ENCODE measurements at places on chromosomes 7 and 10. TPM values are rescaled to one million over a fixed set of nuclear protein-coding genes. Genes with fewer than 3 reads are reported as not detected.
A peak's percentile ranks its signal among the peaks of the same experiment; 100 is the strongest.

MRPS17 gene
- polyA plus RNA-seq, result 15.3 TPM

PTF1A gene
- polyA plus RNA-seq, result not detected

DNAAF5 gene
- 26.8 TPM for polyA plus RNA-seq

DPP6 gene
- 7.8 TPM for polyA plus RNA-seq

PDE6C gene
- 0.55 TPM for polyA plus RNA-seq

GBF1 gene
- 44.0 TPM for polyA plus RNA-seq

NPSR1 gene
- polyA plus RNA-seq, result 0.16 TPM

EGR2 gene
- 2.1 TPM for polyA plus RNA-seq

COL28A1 gene
- 4.0 TPM for polyA plus RNA-seq

HECTD2 gene
- 14.5 TPM for polyA plus RNA-seq

PTPRZ1 gene
- polyA plus RNA-seq, result 20.6 TPM

- no peaks in the 10 kb centered on the region for H3K27me3 ChIP-seq
- DNase-seq, result no peak
- H3K36me3 ChIP-seq, result no peaks in the 10 kb centered on the region
- no peak overlapping the region for H3K27ac ChIP-seq
Observed at GRCh38 chr7:145732521-145732920, 384.1 kb upstream of the CNTNAP2 start.

DNA sequence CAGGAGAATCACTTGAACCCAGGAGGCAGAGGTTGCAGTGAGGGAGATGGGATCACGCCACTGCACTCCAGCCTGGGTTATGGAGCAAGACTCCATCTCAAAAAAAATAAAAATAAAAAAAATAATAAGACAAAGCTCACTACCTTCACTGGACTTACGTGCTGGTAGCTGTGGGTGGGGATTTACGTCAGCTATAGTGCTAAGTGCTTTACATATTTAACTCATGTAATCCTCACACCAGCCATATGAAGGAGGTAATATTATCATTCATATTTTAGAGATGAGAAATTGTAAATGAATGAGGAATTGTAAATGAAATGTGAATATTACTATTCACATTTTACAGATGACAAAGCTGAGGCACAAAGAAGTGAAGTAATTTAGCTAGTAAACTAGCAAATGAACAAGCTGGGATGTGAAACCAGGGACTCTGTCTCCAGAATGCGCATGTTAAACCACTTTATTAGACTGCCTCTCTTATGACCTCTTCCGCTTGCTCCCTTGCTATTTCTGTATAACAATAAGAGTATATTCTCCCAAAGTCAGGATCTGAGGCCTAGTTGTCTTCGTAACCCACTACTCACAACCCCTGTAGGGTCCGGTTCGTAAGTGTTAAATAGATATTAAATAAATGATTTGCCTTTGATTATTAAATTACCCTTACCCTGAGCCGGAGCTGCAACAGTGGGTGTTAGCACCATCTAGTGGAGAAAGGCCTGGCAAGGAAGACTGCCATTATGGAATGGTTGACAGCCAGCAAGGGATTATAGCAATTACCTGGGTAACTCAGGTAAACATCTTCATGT lies 70.2 kb downstream of the HTR7 start:
- H3K27ac ChIP-seq, result no peak overlapping the region
- peaks cover 6% of the 10 kb centered on the region for H3K27me3 ChIP-seq
- no peaks in the 10 kb centered on the region for H3K4me1 ChIP-seq
- no peaks in the 10 kb centered on the region for H3K36me3 ChIP-seq
- H3K4me3 ChIP-seq, result no peak overlapping the region

DNA sequence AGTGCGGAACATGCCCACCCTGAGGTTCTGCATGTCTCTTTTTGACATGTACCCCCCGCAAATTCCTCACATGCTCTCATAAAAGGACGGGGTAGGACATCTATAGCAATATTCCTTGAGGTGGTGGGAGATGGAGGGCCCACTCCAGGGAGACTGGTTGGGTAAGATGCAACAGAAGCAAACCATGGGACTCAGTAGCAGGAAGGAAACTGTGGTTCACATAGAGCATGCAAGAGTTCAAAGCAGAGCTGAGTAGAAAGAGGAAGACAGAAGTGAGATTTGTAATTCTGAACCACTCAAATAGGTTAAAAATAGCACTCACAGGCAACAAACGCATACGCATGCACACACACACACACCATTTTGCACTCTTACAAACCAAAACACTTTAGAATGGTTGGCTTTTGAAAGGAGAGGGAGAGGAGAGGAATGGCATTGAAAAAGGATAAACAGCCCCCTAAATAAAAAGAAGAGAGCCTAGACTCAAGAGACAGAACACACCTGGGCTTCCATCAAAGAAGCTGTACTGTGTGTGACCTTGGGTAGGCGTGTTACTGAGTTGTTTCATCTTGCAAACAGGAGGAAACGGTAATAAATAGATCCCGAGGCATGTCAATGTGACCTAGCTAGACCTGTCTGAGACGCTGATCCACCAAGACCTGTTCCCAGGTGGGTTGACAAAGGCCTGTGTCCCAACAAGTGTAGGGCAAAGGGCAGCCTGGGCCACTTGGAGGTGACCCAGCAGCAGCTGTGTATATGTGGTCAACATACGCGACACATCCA lies 77.6 kb upstream of the LRRC4 start:
- peaks cover 43% of the 10 kb centered on the region for H3K27me3 ChIP-seq
- H3K4me3 ChIP-seq, result no peak overlapping the region
- H3K36me3 ChIP-seq, result no peaks in the 10 kb centered on the region
- H3K4me1 ChIP-seq, result peaks cover 1% of the 10 kb centered on the region
- no peak for DNase-seq

DNA sequence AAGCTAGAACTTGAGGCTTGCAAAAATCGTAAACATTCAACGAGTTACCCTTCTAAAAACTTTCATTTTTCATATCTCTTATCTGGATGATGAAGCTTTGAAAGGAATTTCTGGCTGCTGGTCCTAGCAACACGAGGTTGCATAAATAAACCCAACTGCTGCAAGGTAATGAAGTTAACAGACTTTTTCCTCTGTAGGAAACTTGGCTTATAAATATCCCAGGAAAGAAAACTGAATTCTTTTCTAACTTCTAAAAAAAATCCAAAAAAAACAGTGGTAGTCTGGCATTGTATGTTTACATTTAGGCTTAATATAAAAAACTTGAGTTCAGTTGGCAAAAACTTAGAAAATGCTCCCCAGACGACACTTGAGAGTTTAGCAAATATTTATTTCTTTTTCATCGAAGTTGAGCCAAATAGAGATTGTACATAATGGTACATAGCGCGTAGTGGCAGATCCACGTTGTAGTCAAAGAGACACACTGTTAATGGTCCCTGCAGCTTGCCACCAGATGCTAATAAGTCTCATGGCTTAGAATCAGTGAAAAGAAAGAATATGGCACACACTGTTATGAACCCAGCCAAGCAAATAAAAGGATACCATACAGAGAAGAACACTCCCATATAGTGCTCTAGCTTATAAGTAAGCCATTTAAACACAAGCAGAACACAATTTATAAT lies 200.3 kb upstream of the PCLO start:
- no peak for DNase-seq
- H3K4me1 ChIP-seq, result no peaks in the 10 kb centered on the region
- no peaks in the 10 kb centered on the region for H3K36me3 ChIP-seq
- H3K27me3 ChIP-seq, result no peaks in the 10 kb centered on the region
- no peak overlapping the region for H3K27ac ChIP-seq

- no peak for DNase-seq
- peaks cover 8% of the 10 kb centered on the region for H3K4me1 ChIP-seq
- H3K4me3 ChIP-seq, result no peak overlapping the region
- no peaks in the 10 kb centered on the region for H3K27me3 ChIP-seq
Observed at GRCh38 chr7:24922099-24922773, 57.7 kb downstream of the OSBPL3 start.

GRCh38 chr7:24966802-24967201 lies 13.2 kb downstream of the OSBPL3 start:
- no peaks in the 10 kb centered on the region for H3K36me3 ChIP-seq
- DNase-seq, result no peak
- H3K4me1 ChIP-seq, result peaks cover 9% of the 10 kb centered on the region
- H3K27me3 ChIP-seq, result no peaks in the 10 kb centered on the region
- H3K27ac ChIP-seq, result no peak overlapping the region

DNA sequence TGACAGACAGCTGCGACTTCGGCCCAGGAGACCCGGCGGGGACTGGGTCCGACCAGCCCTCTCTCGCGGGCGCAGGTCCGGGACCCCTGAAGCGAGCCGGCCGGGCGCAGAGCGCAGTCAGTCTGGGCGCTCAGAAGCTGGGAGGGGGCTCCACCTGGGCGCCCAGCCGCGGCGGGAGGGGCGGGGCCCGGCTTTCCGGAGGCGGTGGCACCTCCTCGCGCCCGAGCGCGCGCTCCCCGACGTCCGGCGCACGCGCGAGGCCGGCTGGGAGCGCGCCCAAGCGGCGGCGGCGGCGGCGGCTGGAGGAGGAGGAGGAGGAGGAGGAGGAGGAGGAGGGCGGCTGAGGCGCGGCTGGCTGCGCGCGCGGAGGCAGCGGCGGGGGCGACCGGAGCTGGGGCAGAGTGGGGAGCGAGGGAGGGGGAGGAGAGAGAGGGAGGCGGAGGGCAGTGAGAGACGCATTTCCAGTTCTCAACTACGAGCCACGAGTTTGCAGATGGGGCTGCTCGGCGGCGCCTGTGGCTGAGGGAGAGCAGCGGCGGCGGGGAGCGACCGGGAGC lies at the start of gene PALS2:
TSS of gene PALS2 (plus strand) at position 456 of the 557 bp plus-strand sequence. CDS start 50,216 bp downstream, outside the sequence.
- peak within 1 kb of the TSS; percentile 95 for H3K4me3 ChIP-seq
- H3K27me3 ChIP-seq, result no peaks in the 10 kb centered on the region
- no peaks in the 10 kb centered on the region for H3K36me3 ChIP-seq
- H3K4me1 ChIP-seq, result peaks cover 22% of the 10 kb centered on the region
- peak; percentile 84 for DNase-seq

DNA sequence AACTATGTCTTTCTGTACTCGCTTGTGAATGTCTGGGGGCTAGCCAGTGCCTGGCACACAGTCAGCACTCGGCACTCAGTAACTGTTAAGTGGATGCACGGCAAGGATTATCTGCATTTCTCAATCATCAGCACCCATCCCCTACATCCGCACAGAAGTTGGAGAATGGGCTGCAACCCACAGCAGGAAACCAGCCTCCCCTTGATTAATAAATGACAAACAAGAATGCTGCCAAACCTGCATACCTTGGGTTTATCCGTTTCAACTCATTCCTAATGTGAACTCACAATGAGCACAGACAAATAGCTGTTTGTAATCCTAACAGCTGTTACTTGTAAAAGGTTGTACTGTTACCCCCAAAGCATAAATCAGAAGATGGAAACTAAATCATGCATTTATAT lies 28.9 kb downstream of the PPP1R3C start:
- no peaks in the 10 kb centered on the region for H3K36me3 ChIP-seq
- no peak overlapping the region for H3K4me3 ChIP-seq
- H3K27ac ChIP-seq, result no peak overlapping the region
- no peaks in the 10 kb centered on the region for H3K27me3 ChIP-seq
- peaks cover 3% of the 10 kb centered on the region for H3K4me1 ChIP-seq
- no peak for DNase-seq

GRCh38 chr10:96536129-96536528 lies 22.4 kb upstream of the TLL2 start:
- no peaks in the 10 kb centered on the region for H3K4me1 ChIP-seq
- no peak overlapping the region for H3K4me3 ChIP-seq
- H3K36me3 ChIP-seq, result peaks cover 40% of the 10 kb centered on the region
- H3K27me3 ChIP-seq, result no peaks in the 10 kb centered on the region

- no peaks in the 10 kb centered on the region for H3K4me1 ChIP-seq
- DNase-seq, result no peak
- no peak overlapping the region for H3K27ac ChIP-seq
- H3K36me3 ChIP-seq, result no peaks in the 10 kb centered on the region
Observed at GRCh38 chr10:96656839-96657238, 63.5 kb downstream of the PIK3AP1 start.

GRCh38 chr7:101527844-101528667 lies 101.0 kb downstream of the MYL10 start:
- no peak overlapping the region for H3K27ac ChIP-seq
- H3K4me3 ChIP-seq, result no peak overlapping the region
- H3K36me3 ChIP-seq, result no peaks in the 10 kb centered on the region
- H3K4me1 ChIP-seq, result no peaks in the 10 kb centered on the region
- H3K27me3 ChIP-seq, result no peaks in the 10 kb centered on the region

DNA sequence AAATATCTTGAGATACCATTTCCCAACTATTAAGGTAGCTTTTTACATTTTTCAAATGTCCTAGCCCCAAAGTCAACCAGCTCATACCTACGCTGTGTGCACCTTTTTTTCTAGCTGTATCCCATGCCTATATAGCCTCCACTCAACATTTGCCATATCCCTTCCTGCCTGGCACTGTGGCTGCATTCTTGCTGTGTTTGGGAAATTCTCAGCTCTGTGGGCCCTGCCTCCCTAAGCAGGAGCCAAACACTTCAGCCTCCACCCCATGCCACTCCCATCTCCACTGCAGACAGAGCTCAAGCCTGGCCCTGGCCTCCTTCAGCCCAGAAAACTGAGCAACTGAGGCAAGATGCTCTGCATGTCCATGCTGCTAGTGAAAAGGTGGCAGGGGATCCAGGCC lies 141.3 kb downstream of the RAB11FIP2 start:
- H3K27ac ChIP-seq, result no peak overlapping the region
- no peak for DNase-seq
- H3K36me3 ChIP-seq, result no peaks in the 10 kb centered on the region

GRCh38 chr10:54826994-54827560 lies 26.0 kb upstream of the PCDH15 start:
- no peak for DNase-seq
- H3K36me3 ChIP-seq, result no peaks in the 10 kb centered on the region
- H3K27ac ChIP-seq, result no peak overlapping the region
- H3K4me3 ChIP-seq, result no peak overlapping the region
- no peaks in the 10 kb centered on the region for H3K4me1 ChIP-seq

DNA sequence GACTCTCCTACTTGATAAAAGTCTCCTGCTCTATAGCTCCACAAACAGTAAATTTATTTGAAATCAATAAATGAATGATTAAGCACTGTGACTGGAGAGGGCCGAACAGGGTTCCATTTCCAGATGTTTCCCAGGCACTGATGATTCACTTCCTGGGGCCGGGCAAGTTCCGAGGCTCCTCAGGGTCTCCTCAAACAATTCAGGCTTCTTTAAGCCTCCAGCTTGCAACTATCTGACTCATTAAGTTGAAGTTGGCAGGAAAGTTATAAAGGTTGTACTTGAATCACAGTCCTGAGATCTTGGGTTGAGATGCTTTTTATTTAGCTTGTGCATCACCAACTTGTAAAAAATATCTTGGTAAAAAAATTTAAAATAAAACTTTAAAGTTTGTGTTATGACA lies 612.9 kb downstream of the DNAJB6 start:
- no peaks in the 10 kb centered on the region for H3K36me3 ChIP-seq
- no peak for DNase-seq
- no peaks in the 10 kb centered on the region for H3K4me1 ChIP-seq
- H3K27me3 ChIP-seq, result no peaks in the 10 kb centered on the region
- no peak overlapping the region for H3K4me3 ChIP-seq
- no peak overlapping the region for H3K27ac ChIP-seq

Data from large intestine (tissue), 12 donors.